Stimulated activated CD8-positive, alpha-beta memory T cell treated with anti-CD3 and anti-CD28 coated beads, Interleukin-4, amount 100 ng/mL, for 4 hours (primary cell): ENCODE measurements at places on chromosomes 1 and 21.

- no peak for DNase-seq
These were observed 2.7 kb downstream of the COL8A2 start for GRCh38 chr1:36122062-36123030.

GRCh38 chr1:30756545-30757351 is 826 bp downstream of the LAPTM5 start:
- DNase-seq, result peak; percentile 66

DNA sequence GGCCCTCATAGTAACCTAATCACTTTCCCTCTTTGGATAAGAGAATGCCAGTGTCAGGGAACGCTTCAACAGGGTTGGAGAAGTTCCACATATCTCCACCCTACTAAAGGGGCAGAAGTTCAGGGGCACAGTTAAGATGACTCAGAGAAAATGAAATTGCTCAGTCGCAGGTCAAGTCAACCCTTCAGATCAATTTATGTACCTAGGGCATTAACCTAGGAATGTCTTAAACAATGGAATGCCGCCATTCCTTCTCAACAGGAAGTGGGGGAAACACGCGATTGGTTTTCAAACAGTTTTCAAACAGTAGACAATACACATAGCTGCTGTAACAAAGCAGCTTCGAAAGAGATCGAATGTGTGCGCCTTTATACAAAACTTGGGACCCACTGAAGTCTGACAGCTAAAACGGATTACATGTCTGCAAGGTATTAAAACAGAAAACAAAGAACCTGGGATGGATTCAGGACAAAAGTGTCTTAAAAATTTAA is 897 bp downstream of the SLC25A24 start:
- no peak for DNase-seq

- DNase-seq, result no peak
These were observed 149.1 kb downstream of the PLPP3 start for GRCh38 chr1:56430141-56430839.

DNA sequence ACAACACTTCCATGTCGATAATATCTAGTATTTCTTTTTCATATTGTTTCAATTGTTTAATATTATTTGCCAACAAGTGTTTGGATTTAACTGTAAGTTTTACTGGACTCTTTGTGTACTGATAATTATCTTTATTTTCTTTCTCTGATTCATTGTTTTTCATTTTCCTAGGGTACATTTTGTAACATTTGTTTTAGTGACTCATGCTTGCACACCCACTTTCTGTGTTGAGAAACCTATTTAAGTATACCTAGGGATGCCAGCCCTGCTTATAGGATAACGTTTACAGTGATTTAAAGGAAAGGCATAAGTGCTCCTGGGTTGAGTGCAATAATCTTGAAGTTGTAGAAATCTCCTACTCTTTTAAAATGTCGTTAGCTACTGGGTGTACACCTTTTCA is 1386.0 kb upstream of the ADGRL4 start:
- no peak for DNase-seq

DNA sequence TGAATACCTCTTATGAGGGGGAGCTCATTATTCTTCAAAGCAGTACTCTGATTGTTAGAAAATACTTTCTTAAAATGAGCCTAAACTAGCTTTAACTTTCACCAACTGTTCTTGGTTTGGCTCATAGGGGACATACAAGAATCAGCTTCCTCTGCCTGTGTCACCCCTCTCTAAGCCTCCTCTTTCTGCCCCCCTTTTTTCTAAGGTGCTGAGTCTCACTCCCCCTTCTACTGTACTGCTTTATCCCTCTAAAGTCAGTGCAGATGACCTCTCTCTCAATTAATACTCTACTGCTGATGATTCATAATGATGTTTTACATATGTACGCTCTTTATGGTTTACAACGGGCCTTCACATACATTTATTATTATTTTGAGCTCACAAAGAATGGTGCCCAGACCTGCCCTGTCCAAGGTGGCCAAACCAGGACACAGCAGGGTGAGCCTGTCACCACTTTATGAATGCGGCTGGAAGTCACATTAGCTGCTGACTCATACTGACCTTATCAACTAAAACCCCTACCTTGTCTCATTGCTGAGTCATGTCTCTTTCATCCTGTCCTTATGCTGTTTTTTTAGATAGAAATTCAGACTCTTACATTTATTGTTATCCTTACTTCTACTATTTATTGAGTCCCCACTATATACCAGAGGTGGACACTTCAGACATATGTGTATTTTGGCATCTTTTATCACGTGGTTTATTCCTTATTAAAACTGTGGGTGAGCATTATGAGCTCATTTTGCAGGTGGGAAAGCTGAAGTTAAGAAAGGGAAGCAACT is 126.9 kb downstream of the RNF220 start:
- DNase-seq, result no peak

GRCh38 chr1:13699936-13700520 is at the start of gene PRDM2:
Gene PRDM2 (plus strand): TSS chr1:13700188. CDS start chr1:13715606, 15,418 bp downstream.
- peak; percentile 32 for DNase-seq

GRCh38 chr21:32842146-32842545 is 70.6 kb upstream of the PAXBP1 start:
- DNase-seq, result no peak

GRCh38 chr1:83734420-83734819 is 264.5 kb downstream of the TTLL7 start:
- no peak for DNase-seq

- DNase-seq, result no peak
These were observed 25.5 kb downstream of the CAPN9 start for GRCh38 chr1:230772457-230773395.

GRCh38 chr1:52602856-52603600 is 857 bp downstream of the GPX7 start:
- no peak for DNase-seq

DNA sequence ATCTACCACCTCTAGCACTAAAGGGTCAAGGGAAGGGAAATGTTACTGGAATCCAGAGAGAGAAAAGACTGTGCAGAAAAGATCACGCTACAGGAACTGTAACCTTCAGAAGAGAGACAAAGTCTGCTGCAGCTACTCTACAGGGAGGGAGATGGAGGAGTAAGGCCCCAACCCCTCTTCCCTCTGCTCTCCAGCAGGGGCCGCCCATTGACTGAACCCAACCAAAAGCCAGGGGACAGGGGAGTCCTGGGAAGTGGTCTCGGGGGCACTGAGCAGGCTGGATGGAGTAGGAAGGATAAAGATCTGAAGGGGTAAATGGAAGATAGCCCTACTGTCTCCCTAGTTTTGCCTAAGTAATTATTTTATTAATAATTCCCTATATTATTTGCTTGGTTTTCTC is 72.8 kb upstream of the NR5A2 start:
- no peak for DNase-seq

- DNase-seq, result no peak
These were observed 846 bp upstream of the PER3 start for GRCh38 chr1:7783178-7783711.

DNA sequence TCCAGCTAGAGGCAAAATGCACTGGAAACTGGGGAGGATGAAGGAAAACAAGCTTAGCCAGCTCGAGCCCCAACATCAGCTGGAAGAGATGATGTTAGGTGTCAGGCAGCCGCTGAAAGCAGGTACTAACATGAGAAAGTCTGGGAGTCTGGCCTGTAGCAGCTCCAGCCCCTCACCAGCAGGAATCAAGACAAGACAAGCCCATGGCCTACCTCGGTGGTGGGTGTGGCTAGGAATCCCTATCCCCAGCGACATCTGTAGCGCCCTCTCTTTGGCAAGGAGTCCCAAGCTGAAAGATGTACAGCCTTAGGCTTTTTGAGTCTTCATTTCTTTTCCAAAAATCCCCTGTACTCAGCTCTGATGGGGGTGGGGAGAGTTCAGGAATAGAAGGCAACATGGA is 2.6 kb downstream of the DLGAP3 start:
- no peak for DNase-seq

DNA sequence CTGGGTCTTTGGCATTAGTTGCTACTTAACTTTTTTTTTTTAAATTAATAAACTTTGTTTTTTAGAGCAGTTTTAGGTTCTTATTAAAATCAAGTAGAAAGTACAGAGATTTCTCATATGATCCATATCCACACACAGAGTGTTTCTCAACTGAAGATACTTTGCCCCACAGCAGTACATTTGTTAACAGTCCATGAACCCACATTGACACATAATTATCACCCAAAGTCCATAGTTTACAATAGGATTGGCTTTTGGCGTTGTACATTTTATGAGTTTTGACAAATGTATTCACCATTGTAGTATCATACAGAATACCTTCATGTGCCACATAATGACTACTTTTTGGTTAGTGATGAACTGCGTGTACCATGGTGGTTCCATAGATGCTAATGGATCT is 106.8 kb downstream of the ADGRL2 start:
- no peak for DNase-seq

DNA sequence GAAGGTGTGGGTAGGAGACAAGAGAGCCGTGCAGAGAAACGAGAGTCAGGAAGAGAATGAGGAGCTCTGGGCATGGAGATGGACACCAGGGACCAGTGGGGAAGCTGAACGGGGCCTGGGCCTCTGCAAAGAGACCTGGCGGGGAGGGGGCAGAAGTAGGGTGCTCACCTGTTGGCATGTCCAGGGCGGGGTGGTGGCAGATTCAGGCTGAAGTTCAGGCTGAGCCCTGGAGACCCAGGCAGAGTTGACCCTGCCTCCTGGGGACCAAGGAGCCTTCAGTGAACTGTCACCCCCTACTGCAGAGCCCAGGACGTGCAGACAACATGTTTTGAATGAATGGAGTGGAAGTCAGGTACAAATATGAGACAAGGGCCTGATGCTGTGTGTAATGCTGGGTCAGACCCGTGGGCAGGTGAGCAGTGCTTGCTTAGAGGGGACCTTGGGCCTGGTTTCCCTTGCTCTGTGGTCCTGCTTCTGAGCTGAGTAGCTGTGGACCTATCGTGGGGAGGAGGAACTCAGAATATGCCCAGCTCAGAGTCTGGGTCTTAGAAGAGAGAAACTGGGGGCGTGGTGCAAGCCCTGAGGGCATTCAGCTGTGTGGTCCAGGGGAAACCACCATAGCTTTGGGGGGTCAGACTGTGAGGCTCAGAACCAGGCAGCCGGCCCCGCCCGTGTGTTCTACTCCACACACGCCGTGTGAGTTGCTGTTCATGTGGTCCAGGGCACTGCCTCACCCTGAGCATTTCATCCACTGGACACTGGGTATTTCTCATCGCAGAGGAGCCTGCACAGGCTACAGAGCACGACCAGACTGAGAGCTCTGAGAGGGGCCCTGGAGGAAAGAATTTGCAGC is 21.3 kb upstream of the UMODL1 start:
- DNase-seq, result no peak

GRCh38 chr1:78892260-78892840 is 114.2 kb downstream of the ADGRL4 start:
- DNase-seq, result no peak

GRCh38 chr1:43488165-43488564 is 34.4 kb upstream of the HYI start:
- DNase-seq, result no peak

DNA sequence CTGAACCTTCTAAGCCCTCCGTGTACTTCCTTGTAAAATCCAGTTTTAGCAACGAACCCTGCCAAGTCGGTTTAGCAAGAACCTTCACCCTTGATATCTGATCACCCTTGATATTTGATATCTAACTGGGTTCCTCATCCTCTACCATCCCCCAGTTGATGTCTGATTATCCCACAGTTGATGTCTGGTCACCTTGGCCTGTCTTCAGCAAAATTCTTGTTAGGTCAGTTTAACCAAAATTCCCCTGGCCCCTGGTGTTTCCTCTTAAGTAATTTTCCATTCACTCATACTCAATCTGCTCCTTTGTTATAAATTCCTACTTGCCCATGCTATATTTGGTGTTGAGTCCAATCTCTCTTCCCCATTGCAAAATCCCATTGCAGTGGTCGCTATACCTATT is 114.5 kb upstream of the ZNHIT6 start:
- no peak for DNase-seq

DNA sequence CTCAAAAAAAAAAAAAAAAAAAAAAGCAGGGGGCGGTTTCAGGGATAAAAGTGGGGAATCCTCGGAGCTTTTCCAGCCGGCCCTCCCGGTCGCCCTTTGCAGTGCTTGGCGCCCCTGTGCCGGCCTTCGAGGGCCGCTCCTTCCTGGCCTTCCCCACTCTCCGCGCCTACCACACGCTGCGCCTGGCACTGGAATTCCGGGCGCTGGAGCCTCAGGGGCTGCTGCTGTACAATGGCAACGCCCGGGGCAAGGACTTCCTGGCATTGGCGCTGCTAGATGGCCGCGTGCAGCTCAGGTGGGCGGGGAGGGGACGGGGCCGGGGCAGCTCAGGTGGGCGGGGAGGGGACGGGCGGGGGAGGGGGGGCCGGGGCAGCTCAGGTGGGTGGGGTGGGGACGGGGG is 25.3 kb downstream of the RNF223 start:
- no peak for DNase-seq

DNA sequence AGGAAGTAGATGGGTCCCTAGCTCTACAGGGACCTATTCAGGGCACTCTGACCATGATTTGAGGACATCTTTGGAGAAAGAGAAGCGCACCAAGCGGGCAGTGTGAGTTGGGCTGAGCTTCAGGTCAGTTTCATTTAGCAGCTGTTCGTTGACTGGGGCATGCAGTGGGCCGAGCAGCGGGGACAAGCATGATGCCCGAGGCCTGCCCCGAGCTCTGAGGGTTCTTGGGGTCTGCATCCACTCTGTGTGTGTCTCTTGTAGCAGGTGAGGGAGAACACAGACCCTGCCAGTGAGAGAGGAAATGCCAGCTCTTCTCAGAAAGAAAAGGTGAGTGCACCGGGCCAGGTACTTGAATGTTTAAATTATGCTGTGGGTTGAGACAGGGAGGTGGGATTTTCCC is 5.4 kb downstream of the THAP3 start:
- no peak for DNase-seq

DNA sequence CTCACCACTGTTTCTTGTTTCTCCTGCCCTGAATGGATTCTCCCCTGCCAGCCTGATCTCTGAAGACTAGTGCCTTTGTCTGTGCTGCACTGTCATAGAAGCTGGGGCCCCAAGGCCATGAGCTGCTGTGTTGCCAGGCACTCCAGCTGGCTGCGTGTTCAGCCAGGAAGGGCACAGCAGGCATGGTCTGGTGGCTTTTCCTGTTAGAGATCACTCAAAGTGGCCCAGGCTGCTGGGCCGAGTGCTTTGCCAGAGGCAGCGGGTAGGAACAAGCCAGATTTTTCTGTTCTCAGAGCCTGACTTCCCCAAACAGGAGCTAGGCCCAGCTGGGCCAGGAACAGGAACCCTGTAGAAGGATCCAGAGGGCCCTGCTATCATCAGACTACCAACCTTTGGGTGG is 5.2 kb downstream of the ADPRS start:
- DNase-seq, result no peak

DNA sequence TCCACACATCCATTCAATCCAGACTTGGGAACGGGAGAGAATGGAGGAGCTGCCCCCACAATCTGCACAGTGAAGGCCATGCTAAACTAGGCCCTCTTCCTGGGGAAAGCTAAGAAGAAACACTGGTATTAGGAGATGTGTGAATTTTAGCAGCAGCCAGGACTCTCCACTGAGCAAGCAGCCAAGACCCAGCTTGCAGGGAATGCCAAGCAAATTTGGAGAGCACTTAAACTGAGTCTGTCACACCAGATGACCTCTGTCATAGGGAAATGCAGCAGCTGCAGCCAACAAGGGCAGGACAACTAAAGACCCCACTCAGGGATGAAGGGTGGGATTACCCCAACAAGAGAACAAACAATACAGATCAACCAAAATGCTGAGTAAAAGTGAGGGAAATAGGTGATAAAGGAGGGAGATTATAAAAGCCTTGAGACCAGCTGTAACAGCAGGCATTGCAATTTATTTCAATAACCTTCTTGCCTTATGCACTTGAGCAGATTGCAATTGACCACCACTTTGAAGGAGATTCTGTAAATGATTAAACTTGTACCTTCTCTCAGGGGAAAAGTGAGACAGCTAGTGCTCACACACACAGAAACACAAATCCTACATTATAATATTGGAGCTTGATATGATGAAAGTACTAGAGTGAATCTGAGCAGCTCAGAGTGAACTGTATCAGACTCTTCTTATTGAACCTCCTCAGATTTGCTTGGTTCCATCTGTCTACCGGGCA is 2.5 kb upstream of the CLCA1 start:
- DNase-seq, result no peak
